Natural killer cell (primary cell): ENCODE measurements at places on chromosomes 13 and 19. TPM values are rescaled to one million over a fixed set of nuclear protein-coding genes. Genes with fewer than 3 reads are reported as not detected.

ADGRE3 gene
- total RNA-seq: 1.0 TPM

APLP1 gene
- not detected for total RNA-seq

RGL3 gene
- not detected for total RNA-seq

NDFIP2 gene
- total RNA-seq: 3.6 TPM

CCDC97 gene
- total RNA-seq: 44.3 TPM
